Femur (tissue), 1 donor: ENCODE measurements at places on chromosomes 12 and 14.

GRCh38 chr14:85934123-85934885, 404.4 kb downstream of the FLRT2 start:
- DNase-seq: no peak

- no peak for DNase-seq
These were observed 48.7 kb downstream of the MIPOL1 start for GRCh38 chr14:37246427-37246829.

GRCh38 chr14:96824283-96824682, 27.1 kb downstream of the VRK1 start:
- no peak for DNase-seq

DNA sequence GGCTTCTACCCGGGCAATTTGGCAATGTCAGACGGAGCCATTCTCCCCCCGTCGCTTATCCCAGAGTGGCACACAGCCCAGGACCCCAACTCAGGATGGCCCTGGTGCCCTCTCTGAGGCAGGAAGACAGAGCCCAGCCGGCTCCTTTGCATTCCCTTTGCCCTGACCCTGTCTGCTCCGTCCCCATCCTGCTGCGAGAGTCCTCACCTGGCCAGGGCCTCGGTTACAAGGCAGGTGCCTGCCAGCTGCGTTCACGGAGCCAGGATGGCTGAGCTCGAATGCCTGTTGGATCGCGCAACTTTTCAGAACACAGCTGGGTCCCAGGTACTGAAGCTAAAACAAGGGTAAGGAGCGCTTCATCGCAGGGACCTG, 18.6 kb downstream of the LRTM2 start:
- no peak for DNase-seq

- DNase-seq: no peak
These were observed 134.9 kb upstream of the MAX start for GRCh38 chr14:65237023-65237814.

- DNase-seq: no peak
These were observed 72.3 kb downstream of the CMAS start for GRCh38 chr12:22118238-22118790.

GRCh38 chr12:69161829-69162228, 77.5 kb upstream of the CPSF6 start:
- DNase-seq: no peak

DNA sequence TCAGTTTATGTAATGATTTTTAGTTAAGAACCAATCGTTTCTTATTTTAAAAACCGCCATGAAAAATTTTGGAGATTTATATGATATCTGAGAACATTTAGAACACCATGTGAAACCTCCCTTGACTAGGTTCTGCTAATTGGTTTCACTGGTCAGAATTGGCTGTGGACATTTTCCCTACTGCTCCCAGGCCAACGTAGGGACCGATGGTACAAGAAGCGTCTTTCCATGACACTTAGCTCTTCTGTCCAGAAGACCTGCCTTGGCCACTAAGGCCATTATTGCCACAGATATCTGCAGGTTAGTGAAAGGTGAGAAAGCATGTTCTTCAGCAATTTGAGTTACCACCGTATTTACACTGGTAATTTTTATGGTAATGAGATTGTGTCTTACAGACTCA, 424.0 kb downstream of the TMEM117 start:
- no peak for DNase-seq

DNA sequence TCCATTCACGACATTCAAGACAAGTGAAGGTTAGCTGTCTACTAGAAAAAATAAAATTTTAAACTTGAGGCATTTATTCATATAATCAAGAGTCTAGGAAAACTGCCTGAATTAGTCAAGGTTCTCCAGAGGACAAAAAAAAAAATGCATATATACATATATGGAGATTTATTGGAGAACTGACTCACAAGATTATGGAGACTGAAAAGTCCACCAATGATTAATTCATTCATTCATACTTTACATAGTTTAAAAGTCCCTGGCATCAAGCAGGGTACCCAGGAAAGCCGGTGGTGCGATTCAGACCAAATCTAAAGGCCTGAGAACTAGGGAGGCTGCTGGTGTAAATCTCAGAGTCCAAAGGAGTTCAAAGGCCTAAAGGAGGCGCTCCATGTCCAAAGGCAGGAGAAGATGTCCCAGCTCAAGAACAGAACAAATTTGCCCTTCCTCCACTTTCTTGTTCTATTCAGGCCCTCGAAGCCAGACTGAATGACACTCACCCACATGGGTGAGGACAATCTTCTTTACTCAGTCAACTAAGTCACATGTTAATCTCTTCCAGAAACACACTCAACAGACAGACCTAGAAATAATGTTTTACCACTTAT, 64.3 kb downstream of the ANKS1B start:
- DNase-seq: no peak

DNA sequence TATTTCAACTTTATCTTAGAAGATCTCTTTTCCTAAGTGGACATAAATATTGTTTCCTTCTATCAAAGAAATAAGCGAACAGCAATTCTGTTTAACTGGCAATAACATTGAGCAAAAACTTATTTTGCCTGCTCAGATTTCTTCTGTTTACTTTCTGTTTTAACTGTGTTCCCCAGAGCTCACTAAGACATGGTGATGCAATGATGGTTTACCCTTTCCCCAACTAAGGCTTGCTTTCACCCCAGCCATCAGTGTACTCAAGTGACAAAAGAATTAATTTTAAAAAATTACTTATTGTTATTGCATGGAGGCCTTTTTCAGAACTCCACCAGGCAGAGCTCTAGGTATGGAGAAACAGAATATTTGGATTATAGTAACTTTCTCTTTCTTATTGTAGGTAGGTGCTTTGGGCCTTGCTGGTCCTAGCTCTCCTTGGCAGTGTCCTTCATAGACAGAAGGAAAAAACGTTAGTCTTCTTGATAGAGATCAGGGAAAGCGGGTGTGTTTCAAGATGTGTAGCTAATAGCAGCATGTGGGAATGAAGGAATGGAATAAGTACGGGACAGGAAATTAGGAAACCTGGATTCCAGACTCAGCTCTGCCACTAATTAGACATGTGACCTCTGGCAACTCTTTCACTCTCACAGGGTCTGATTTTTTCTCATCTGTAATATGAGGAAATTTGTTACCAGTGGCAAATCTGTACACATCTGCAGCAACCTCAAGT, 14.6 kb upstream of the DDHD1 start:
- DNase-seq: no peak

DNA sequence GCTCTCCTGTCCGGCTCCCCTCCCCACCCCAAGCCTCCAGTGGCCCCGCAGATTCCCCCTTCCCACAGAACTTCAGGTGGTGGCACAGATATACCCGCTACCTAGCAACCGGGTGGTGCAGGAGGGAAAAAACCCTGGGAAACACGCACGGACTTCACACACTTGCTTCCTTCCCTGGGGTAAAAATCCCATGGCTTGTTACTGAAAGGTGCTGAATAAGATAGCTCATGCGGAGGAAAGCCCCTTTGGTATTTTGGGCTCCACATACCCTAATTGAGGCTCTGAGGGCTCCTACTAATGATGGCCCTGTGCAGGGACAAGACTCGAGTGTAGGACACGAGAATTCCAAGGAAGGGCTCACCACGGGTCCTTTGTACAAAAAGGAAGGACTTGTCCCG, 869 bp upstream of the RIMBP2 start:
- DNase-seq: no peak

GRCh38 chr14:76376878-76377734, 1.2 kb downstream of the ESRRB start:
- DNase-seq: no peak

GRCh38 chr14:99676657-99677056, 7.4 kb upstream of the CYP46A1 start:
- DNase-seq: peak; percentile 19

- no peak for DNase-seq
These were observed 379.8 kb downstream of the NAV3 start for GRCh38 chr12:78210506-78210860.

DNA sequence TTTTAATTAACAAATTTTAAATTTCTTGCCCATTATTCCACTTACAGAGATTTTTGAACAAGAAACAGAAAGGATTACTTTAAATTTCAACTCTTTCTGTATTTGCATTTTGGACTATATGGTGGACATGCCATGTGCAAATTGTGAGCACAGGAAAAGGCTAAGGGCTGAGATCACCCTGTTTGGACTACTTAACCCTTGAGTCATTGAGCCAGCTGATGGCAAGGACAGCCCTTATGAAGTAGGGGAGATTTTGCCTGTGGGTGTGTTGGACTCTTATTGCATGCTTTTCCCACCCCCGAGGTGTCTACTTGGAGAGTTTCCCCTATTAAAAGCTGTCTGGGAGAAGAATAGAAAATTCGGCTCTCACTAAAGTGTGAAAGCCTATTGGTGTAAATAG, 17.2 kb downstream of the DERA start:
- no peak for DNase-seq

- DNase-seq: no peak
These were observed 197.7 kb upstream of the CNOT2 start for GRCh38 chr12:70045514-70045913.

DNA sequence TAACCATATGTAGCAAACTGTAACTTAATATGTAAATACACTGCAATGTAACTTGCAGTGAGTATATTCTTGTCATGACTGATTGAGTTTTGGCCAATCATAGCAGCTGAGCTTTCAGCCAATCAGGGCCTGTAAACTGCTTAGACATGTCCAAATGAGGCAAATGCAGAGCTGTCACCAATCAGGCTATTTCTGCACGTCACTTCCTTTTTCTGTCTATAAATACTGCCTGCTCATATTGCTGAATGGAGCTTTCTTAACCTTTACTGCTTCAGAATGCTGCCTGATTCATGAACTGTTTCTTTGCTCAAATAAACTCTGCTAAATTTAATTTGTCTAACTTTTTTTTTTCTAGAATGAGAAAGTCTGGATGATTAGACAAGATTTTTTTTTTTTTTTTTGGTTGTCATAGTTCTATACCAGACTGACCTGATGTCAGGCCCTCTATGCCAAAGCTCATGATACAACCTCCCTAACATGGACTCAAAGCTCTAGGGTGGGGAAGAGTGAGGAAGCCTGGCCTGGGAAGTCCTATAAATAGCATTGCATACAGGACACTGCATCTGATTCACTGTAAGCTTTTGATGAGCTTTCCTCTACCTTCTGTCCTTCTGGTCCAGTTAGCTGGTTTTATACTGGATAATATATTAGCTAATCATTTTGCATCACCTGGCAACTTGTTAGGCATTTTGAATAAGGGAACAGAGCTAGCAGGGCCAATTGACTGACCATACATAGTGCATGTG, 12.0 kb downstream of the MGP start:
- no peak for DNase-seq

DNA sequence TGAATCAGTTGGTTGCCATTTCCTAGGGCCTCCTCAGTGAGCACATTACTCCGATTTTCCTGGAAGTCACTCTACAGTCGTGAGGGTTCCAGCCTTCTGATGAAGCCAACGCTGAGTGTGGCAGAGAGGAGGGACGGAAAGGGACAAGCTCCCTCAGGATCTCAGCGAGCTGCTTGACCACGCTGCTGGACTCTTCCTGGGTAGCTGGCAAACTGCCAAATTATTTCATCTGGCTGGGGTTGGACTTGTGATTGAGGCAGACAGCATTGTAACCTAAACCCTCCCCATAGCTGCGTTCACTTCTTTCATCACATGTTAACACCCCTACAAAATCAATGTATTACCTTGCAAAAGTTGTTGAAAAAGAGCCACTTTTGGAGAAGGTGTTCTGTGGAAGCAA, 69.6 kb upstream of the CHST11 start:
- DNase-seq: no peak

- no peak for DNase-seq
These were observed 1035.0 kb downstream of the SLC16A7 start for GRCh38 chr12:60630796-60631195.

- DNase-seq: no peak
These were observed 22.5 kb upstream of the WSCD2 start for GRCh38 chr12:108106599-108106998.

DNA sequence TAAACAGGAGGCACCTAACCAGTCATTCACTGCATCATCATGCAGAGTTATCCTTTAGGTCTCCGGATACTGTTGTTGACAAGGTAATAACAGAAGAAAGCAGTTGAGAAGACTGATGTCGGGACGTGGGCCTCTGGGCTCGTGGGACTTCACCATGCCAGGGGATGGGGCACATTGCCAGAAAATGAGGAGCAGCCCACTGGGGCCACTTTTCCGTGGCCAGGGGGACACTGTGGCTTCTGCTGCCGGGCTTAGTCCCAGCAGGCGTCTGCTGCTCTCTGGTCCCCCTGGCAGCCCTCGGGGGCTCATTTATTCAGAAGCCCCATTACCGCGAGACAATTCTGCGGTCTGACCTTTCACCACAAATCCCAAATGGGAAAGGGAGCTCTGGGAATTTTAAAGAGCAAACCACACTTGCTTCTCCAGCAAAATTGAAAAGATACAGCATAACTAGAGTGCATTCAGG, 201.2 kb downstream of the DAD1 start:
- DNase-seq: peak; percentile 40

DNA sequence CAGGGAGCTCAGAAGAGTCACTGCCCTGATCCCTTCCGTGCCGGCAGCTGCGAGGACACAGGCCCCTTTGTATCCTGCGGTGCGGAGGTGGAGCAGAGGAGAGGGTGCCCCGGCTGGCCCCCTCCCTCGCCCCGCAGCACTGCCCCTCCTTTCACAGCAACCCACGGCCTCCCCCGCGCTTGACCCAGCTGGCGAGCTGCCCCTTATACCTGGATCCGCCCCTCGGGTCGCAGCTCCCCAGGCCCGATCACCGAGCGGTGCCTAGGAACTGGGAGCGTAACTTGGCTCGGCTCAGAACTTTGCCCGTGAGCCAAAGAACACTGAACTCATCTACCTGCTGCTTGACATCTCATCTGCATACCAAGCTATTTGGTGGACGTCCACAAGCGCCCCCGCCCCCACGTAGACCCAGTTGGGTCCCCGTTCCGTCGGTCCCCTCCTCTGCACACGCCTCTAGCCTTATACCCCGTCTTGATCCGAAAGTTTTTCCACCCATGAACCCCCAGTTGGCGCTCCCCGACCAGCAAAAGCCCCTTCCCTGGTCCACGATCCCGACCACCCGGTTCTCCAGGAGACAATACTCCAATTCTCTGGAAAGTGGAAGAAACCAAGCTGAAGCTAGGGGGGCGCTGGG, 697 bp upstream of the DNAJC14 start:
- DNase-seq: peak; percentile 81

- DNase-seq: no peak
These were observed 193.9 kb downstream of the C12orf42 start for GRCh38 chr12:103301642-103302591.

DNA sequence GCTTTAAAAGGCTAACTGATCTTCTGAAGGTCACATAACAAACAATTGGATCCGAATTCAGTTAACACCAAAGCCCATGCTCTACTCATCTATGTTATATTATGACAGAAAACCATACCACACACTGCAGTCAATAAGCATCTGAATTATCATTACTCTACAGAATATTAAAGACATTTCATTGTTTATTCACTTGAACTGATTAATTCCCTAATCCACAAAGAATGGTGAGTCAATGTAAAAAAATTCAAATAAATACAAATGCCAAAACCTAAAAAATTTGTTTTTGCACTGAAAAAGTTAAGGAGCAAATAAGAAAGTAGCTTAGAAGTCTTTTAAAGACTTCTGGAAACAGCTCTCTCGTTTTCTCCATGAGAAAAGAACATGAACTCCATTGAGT, 13.7 kb downstream of the NID2 start:
- DNase-seq: no peak

GRCh38 chr14:30518867-30519560, 39.9 kb upstream of the G2E3 start:
- DNase-seq: no peak

GRCh38 chr14:33762161-33762851, 188.6 kb downstream of the EGLN3 start:
- no peak for DNase-seq

GRCh38 chr12:53219956-53220693, 11.9 kb downstream of the RARG start:
- DNase-seq: peak; percentile 87
